ENCODE measurements at places on chromosomes 1 and 21. TPM values are rescaled to one million over a fixed set of nuclear protein-coding genes. Genes with fewer than 3 reads are reported as not detected.

DNA sequence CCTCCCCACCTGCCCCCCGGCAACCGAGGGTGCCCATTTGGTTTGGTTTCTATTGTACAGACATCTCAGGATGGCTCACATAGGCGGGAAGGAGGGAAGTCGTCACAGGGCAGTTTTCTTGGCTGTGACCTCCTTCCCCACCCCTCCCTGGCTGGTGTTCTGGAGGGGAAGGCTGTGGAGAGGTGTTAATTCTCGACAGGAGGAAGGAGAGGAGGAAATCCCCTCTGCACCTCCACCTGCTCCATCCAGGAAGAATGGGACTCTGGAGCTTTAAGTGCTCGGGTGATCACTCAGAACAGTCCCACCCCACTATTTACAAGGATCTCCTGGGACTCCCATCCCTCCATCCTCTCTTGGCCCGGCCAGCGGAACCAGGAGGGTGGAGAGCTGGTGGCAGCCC, 7.6 kb downstream of the MEX3A start:
- DNase-seq = no peak
- no peaks in the 10 kb centered on the region for H3K36me3 ChIP-seq
- no peaks in the 10 kb centered on the region for H3K27me3 ChIP-seq
- H3K27ac ChIP-seq = no peak overlapping the region

- no peak overlapping the region for H3K4me3 ChIP-seq
- no peak for DNase-seq
- no peaks in the 10 kb centered on the region for H3K4me1 ChIP-seq
- no peak overlapping the region for H3K27ac ChIP-seq
Measured at GRCh38 chr1:248686815-248687214, 15.8 kb downstream of the OR14I1 start.

DNA sequence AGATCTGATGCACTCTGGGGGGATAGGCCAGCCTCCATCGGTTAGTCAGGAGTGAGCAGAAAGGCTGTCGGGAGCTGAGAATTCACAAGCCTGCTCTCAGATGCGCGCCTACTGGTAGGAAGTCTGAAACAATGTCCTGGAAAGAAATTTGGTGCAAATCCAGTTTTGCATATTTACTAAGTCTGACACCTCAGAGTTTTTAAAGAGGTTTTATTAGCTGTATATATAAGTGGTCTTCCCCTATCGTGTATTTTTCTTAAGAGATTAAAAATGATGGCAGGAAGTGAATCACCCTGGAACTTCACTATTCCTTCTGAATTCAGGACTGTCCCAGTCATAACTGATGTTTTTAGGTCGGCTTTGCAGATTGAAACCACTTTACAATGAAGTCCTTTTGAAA, 99.8 kb upstream of the C1orf105 start:
- peak; percentile 25 for DNase-seq
- no peaks in the 10 kb centered on the region for H3K27me3 ChIP-seq
- H3K4me3 ChIP-seq = no peak overlapping the region
- no peaks in the 10 kb centered on the region for H3K36me3 ChIP-seq
- peak overlapping the region; percentile 83 for H3K27ac ChIP-seq

DNA sequence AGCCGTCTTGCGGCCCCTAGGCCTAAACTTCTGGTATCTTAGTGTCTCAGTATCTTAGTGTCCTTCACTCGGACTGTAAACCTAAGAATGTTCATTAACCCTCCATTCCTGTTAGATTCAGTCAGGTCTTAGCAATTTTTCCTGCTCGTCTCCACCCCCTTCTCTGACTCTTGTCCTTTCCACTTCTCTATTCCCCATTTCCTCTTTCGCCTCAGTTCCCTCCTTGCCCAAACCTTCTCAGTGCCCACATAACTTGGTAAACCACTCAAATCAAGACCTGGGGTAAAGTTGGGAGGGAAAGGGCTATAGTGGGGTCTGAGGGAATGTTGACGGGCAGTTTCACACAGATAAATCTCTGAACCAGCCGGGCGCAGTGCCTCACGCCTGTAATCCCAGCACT, 726 bp upstream of the FCER1G start:
- no peaks in the 10 kb centered on the region for H3K4me1 ChIP-seq
- H3K27ac ChIP-seq = no peak overlapping the region
- no peaks in the 10 kb centered on the region for H3K27me3 ChIP-seq
- H3K36me3 ChIP-seq = no peaks in the 10 kb centered on the region
- no peak for DNase-seq

GRCh38 chr1:3258386-3259003, 189.5 kb downstream of the PRDM16 start:
- no peak overlapping the region for H3K4me3 ChIP-seq
- no peaks in the 10 kb centered on the region for H3K4me1 ChIP-seq
- no peak for DNase-seq
- H3K27ac ChIP-seq = no peak overlapping the region

- no peaks in the 10 kb centered on the region for H3K36me3 ChIP-seq
- peak overlapping the region; percentile 73 for H3K4me3 ChIP-seq
- no peaks in the 10 kb centered on the region for H3K27me3 ChIP-seq
- peak overlapping the region; percentile 90 for H3K27ac ChIP-seq
Measured at GRCh38 chr1:84298684-84299535, 2.6 kb upstream of the SAMD13 start.

- DNase-seq = peak; percentile 39
- H3K4me1 ChIP-seq = no peaks in the 10 kb centered on the region
- peak overlapping the region; percentile 61 for H3K27ac ChIP-seq
Measured at GRCh38 chr21:27429710-27430341, 462.9 kb upstream of the ADAMTS5 start.

DNA sequence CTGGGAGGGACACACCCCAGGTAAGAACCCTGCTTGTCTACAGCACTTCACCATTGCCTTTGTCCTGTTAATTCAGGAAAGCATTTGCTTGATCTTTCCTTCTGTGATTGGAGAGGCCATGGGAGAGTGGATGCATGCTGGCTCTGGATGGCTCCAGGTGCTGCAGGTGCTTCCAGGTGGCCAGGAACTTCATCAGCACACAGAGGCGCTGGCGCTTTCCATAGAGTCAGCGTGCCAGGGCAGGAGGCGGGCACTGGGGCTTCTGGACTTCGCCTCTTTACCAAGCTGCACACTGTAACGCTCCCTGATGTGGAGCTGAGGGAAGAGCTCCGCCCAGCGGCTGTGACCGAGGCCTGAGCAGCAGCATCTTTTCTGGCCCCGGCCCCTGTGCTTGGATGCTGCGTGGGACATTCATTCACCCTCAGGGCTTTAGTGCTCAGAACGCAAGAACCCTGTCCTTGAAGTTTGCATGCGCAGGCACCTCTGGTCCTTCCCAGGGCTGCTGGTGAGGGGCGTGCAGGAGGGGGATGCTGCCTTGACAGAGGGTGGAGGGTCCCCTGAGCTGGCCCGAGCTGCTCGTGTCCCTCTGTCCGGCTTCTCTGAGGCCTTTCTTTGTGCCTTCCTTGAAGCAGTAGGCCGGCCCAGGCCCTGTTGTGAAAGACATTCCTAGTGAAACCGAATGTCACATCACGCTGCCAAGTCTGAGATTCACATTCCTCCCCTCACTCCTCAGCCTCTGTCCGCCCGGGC, 1.6 kb upstream of the MX2 start:
- no peaks in the 10 kb centered on the region for H3K4me1 ChIP-seq
- no peaks in the 10 kb centered on the region for H3K36me3 ChIP-seq
- peak; percentile 62 for DNase-seq
- H3K4me3 ChIP-seq = no peak overlapping the region
- H3K27ac ChIP-seq = no peak overlapping the region

DNA sequence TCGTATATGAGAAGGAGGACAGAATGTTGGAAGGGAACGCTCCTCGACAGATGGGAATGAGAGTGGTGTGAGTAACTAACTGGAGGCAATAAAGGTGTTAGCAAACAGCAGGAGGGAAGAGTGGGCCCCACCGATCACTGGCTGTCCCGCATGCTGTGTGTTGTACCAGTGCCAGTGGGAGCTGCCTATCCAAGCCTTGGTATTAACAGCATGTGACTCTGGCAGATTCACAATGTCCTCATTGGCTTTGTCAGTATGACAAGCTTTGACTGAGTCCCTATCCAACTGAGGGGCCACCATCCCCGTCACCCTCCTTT, 188.3 kb downstream of the NRIP1 start:
- no peaks in the 10 kb centered on the region for H3K27me3 ChIP-seq
- H3K4me3 ChIP-seq = no peak overlapping the region
- no peak overlapping the region for H3K27ac ChIP-seq
- H3K4me1 ChIP-seq = no peaks in the 10 kb centered on the region

GRCh38 chr1:162342452-162342983, 34.1 kb downstream of the SPATA46 start:
- H3K4me1 ChIP-seq = no peaks in the 10 kb centered on the region
- H3K36me3 ChIP-seq = no peaks in the 10 kb centered on the region
- no peak for DNase-seq
- no peak overlapping the region for H3K4me3 ChIP-seq
- H3K27ac ChIP-seq = no peak overlapping the region

The FAAP20 gene
- 24.3 TPM for total RNA-seq
